ENCODE measurements at places on chromosomes 1 and 21.

DNA sequence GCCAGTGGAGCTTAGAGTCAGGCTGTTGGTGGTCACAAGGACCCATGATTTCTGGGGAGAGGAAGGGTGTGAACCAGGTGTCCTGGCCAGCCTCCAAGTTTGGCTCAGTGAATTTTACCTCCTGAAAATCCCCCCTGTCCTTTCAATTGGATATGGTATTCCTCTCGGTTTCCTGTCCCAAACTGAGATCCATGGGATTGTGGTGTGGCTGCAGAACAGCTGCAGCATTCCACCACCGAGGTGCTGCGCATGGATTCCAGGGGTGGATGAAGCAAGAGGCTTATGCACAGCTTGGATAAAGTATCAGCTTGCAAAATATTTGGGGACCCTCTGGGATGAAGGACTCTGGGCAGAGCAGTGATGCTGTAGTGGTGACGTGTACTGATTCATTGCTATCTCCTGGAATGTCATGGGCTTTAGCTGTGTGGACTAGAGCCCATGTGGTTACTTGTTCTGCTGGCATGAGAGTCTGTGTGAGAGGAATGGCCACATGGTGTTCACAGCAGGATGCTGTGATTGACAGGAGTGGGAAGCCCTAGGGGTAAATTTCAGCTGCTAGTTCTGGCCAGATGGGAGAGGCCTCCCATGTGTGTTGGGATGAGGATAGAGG is 148.7 kb upstream of the SPAG17 start:
- DNase-seq: no peak

DNA sequence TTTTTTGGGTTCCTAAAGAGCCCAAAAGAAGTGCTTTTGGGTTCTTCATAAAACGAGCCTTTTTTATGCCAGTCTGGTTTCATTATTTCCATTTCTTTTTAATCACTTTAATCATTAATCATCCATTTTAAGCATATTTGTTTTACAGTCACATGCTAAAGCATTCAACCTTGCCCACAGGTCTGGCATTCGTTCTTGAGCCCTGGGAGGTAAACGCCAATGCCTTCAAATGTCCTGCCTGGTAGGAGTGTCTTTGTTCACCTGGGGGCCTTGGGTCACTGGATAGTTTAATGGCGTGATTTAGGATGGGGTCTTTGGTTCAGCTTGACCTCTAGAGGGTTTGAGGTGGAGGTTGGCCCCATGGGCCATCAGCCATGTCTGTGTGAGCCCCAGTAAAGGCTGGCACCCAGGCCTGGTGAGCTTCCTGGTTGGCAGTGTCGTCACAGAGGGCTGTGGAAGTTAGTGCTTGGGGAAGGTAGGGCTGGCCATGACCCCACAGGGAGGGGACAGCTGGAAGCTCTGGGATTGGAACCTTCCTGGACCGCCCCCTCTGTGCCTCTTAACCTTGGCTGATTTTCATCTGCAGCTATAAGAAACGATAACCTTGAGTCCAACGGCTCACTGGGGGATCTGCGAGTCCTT is 20.2 kb downstream of the C1orf174 start:
- DNase-seq: no peak

GRCh38 chr1:181255270-181255929 is 166.9 kb downstream of the IER5 start:
- DNase-seq: no peak

DNA sequence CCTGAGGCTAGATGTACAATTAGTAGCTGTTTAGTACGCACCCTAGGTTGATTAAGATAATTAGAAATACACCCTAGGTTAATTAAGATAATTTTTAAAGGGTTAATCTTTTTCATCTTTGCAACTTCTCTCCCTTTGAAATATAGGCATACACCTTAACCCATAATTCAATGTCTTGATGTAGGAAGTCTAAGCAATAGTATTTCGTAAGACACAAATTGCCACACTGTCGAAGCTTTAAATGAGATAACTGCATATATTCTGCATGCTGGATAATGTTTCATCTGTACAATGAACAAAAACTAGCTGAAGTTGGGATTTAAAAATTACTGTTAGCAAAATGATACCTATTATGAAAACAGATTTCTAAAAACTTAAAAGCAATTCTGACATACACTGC is 122.9 kb downstream of the EVI5 start:
- DNase-seq: no peak

DNA sequence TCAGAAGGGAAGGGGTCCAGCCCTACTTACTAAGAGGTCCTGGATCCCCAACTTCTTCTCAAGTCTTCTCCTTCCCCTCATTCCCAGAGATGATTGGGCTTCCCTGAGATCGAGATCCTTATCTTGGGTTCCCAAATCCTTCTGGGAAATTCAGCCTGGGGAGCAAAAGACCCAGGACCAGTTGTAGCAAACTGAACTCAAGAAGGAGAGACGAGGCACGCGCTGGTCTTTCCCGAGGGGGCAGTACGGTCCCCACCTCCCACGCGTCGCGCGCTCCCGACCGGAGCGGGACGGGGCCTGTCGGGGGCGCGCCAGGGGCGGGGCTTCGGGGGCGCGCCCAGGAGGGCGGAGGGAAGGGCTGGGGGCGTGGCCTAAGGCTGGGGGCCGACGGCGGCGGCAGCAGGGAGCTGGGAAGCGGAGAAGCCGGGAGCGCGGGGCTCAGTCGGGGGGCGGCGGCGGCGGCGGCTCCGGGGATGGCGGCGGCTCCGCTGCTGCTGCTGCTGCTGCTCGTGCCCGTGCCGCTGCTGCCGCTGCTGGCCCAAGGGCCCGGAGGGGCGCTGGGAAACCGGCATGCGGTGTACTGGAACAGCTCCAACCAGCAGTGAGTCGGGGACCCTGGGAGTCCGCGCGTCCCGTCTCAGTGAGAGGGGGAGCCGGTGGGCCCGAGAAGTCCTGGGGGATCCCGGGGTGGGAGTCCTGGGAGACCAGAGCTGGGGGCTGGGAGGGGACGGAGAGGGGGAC is at the start of gene EFNA3:
TSS of gene EFNA3 (plus strand) at position 369 of the 741 bp plus-strand sequence. CDS start at position 474, 105 bp downstream.
- DNase-seq: peak; percentile 78

DNA sequence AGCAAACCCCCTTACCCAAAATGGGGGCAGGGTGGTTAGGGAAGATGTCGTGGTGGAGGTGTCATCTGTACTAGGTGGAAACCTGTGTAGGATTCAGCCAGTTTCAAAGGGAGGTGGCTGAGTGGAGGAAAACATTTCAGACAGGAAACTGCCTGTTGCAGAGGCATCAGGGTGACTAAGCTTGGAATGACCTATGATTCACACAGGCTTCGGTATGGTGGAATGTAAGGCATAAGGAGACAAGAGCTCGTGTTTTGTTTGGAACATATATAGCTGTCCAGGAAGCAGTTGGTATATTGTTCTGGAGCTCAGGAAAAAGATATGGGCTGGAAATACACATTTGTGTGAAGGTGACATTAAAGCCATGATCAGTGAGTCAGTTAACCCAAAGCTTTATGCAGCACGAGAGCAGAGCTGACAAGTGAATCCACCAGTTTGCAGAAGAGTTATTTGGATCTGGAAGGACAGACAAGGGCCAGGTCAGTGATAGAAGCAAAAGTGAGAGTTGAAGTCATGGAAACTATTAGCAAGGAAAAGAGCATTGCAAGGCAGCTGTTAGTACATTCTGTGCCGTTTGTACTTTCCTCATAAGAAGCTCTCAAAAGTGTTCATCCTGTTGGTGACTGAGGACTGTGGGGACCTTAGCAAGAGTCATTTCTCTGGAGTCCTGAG is 12.2 kb downstream of the UTP25 start:
- DNase-seq: no peak

- no peak for DNase-seq
Measured at GRCh38 chr21:38377165-38378088, 120.6 kb downstream of the KCNJ15 start.

DNA sequence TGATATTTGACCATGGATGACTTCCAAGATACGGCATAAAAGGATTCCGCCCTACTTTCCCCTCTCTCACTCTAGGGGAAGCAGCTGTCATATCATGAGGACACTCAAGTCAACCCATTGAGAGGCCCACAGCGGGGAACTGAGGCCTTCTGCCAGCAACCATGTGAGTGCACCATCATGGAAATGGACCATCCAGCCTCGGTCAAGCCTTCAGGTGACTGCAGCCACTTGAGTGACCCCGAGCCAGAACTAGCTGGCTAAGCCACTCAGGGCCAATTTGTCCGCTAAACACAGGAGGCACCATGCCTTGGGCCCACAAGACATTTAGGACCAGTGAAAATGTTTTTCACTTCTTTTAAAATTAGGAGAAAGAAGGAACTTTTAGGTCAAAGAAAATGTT is 11.1 kb upstream of the GJB5 start:
- DNase-seq: no peak

Measured in activated T-cell treated with anti-CD3 and anti-CD28 coated beads, Interleukin-2, amount 50 U/mL, for 48 hours (primary cell).